Activated CD8-positive, alpha-beta T cell treated with anti-CD3 and anti-CD28 coated beads, Interleukin-2, amount 10 ng/mL, durations not matched to agents 7 days and 5 days (primary cell): ENCODE measurements at places on chromosomes 3 and 15. TPM values are rescaled to one million over a fixed set of nuclear protein-coding genes. Genes with fewer than 3 reads are reported as not detected.

Gene ROBO2
- total RNA-seq, result not detected

Gene CCDC39
- not detected for total RNA-seq

Gene EFHB
- total RNA-seq, result 0.44 TPM

Gene KY
- total RNA-seq, result not detected

Gene IL20RB
- total RNA-seq, result 2.1 TPM
